ENCODE measurements at places on chromosomes 7 and 10.

- DNase-seq = no peak
Measured at GRCh38 chr10:81688459-81688858, 186.5 kb upstream of the NRG3 start.

DNA sequence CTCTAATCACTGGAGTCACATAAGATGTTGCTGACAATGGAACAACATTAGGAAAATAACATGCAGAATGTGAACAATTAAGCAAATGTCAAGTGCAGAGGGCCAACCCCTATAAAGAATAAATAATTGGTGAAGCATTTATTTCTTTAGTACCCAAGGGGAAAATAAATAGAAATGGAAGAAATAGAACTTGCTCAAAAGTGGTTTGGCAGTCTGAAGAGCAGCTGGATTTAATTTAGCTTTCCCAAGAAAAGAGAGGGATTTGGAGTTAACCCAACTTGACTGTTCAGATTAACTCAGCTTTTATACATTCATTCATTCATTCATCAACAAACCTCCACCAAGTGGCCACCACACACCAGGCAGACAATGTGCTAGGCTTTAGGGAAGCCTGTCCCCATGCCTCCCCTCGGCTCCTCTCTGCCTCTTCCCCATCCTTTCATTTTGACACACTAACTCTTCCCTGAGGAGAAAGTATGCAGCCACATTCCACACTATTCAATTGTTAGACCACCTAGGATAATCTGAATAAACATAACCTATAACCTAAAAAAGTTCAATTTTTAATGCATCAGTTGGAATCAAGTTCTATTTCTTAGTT, 295.5 kb downstream of the AHR start:
- no peak for DNase-seq

DNA sequence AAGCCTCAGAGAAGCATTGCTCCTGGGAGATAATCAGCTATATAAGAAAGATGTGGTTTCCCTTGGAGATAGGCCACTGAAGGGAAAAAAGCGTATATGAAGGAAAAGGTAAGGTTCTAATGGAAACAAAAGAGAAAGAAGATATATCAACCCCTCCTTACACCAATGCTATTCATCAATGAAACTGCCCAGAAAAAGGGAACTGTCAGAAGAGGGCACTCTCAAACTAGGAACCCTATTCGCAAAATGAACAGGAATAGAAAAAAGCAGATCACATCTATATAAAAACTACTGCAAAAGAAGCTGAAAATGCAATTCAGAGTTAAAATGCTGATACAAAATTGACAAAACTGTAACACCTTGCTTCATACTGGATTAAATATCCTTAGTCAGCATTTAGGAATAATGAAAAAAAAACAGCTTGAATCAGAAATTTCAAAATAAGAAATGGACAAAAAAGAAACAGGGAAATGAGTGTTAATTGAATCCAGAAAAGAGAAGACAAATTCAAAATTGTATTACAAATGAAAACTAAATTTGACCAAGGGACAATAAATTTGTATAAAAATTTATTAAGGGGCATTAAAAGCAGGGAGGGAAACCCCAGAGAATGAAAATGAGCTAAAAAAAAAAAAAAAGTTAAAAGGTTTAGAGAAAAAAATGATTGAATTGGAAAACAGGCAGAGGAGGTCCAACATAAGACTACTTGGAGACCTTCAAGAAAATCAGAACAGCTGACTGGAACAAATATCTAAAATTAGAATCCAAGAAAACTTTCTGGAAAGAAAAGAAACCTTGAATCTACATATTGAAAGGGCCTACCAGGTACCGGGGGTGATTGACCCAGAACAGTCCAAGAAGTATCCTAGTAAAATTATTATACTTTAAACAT, 17.9 kb downstream of the NHLRC2 start:
- DNase-seq = no peak

GRCh38 chr10:112052166-112052565, 131.4 kb downstream of the GPAM start:
- no peak for DNase-seq

GRCh38 chr10:78297997-78298396, 264.3 kb downstream of the RPS24 start:
- no peak for DNase-seq

DNA sequence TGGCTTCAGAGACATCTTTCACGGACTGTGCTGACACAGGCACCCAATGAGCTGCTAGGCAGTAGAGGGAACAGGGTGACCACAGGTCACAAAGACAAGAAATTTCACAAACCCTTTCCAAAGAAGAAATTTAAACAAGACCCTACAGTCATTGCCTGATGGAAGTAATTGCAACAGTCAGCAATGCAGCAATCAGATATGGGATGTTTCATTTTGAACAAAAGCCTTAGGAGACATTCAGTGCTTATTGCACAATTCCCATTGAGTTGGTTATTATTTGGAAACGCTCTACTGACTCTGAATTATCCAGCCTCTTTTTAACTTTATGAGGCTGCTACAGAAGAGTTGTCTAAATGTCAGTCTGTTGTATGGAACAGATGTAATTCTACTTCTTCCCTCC, 85.5 kb downstream of the ETV1 start:
- DNase-seq = no peak
